ENCODE measurements at places on chromosomes 2 and 18. TPM values are rescaled to one million over a fixed set of nuclear protein-coding genes. Genes with fewer than 3 reads are reported as not detected.

The CCDC74B gene
- 1.0 TPM for total RNA-seq

The STK16 gene
- 10.5 TPM for total RNA-seq

The TCF7L1 gene
- 11.1 TPM for total RNA-seq

DNA sequence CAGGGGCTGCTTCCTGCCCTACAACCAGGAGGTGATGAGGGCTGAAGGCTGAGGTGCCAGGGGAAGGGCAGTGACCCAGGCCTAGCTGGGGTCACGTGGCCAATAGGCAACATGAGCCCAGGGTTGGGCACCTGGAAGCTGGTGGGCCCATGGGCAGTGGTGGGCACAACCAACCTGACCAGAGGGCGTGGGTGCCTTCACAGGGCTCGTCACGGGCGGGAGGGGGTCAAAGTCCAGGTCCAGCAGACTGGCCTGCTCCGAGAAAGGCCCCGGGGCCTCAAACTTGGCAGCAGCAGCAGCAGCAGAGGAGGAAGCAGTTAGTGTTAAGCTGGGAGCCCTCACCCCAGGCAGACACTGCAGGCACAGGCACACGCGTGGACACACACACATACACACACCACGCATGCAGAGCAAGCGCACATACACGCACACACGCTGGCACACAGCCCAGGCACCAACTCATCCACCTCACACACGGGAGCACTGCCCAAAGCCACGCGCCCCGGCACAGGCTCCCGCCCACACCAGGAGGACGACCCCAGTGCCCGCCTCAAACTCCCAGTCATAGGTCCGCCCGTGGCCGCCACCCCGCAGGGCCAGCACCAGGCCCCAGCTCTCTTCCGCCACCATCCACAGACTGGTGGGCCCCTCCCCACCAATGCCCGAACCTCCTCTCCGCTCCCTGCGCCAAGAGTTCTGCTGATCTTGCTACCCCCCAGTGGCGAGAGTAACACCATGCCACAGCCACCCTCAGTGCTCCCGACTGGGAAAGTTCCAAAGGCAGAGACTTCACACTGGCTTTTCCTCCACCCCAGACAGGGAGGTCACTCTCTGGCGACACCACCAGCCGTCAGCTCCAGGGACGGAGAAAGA is 53.0 kb downstream of the BIN1 start:
- DNase-seq: no peak

DNA sequence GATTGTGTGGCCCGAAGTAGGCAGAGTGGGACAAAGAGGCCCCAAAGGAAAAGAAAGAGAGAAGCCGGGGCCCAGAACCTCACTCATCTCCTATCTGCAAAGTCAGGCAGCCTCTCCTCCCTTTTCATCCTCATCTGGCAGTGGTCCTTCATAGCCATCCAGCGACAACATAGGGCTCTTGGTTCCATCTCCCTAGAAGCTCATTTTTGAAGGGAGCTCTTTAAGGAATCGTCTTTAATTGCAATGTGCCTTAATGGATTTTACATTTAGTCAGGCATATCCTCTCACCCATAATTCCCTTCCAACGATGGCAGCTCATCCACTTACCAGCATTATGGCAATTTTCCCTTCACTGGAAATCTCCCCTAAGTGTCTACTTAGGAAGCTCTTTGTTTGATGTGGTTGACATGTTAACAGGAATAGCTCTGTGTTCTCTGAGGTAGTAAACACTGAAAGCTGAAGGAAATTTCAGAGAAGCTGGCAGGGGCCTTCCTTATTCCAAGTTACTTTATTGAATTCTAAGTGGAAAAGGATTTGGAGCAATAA is 780.6 kb downstream of the TSN start:
- DNase-seq: no peak

DNA sequence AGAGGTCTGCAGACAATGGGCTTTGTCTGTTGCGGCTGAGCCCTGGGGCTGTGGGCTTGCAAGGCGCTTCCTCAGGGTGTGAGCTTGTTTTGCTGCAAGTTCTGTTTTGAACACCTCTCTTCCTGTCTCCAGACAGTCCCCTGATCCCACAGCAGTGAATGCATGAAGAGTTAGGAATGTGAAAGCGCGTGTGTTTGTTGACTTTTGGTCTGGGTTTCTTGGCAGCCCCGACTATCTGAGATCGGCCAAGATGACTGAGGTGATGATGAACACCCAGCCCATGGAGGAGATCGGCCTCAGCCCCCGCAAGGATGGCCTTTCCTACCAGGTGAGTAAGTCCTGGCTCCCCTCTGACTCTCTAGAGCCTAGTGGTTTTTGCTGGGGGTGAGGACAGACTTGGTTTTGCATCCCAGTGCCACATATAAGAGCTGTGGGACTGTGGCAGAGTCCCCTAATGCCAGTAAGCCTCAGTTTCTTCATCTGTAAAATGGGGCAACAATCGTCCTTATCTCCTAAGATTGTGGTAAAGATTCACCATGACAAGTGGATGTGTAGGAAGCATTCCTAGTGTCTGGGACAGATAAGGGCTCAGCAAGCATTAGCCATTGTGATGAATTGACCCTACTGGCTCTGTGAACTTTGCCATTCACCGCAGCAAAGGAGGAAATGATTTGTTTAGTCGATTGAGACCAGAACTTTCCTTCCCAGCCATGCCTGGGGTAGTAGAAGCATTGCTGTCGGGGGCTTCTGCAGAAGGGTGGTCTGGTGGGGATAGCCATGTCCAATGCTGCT is 3.0 kb downstream of the LBH start:
- DNase-seq: peak; percentile 68

- no peak for DNase-seq
Observed at GRCh38 chr2:215973954-215974699, 39.2 kb downstream of the MREG start.

The CHMP1B gene
- total RNA-seq: 44.6 TPM

The KCNS3 gene
- total RNA-seq: 46.3 TPM

- DNase-seq: no peak
Observed at GRCh38 chr2:137255345-137255744, 490.0 kb downstream of the THSD7B start.

- peak; percentile 82 for DNase-seq
Observed at GRCh38 chr18:58310517-58310916, 266.5 kb downstream of the NEDD4L start.
